Activated CD4-positive, alpha-beta T cell treated with anti-CD3 and anti-CD28 coated beads for 1 hour (primary cell): ENCODE measurements at places on chromosomes 2 and 18.

DNA sequence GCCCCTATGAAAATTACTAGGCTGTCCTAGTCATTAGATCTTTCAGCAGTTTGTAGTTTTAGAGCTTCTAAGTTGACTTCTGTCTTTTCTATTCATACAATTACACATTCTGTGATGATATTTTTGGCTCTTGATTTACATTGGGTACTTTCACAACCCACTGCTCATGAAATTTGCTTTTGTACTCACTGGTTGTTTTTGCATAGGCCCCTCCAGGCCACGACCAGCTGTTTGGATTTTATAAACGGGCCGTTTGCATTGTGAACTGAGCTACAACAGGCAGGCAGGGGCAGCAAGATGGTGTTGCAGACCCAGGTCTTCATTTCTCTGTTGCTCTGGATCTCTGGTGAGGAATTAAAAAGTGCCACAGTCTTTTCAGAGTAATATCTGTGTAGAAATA lies 193.8 kb downstream of the RPIA start:
- no peak for DNase-seq

DNA sequence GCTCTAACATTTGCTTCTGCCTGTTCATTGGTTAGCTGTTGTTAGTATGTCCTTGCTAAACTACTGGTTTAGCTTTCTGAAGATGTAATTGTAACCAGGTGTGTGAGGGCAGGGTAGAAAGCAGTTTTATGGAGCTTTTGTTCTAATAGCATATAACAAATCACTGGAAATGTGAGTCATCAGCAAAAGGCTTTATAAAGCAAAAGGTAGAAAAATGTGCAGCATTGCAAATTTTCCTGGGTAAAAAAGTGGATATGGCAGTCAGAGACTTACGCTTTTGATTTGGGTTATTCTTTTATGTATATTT lies 85.3 kb downstream of the ZNF407 start:
- DNase-seq = no peak

- DNase-seq = no peak
Measured at GRCh38 chr18:10805587-10806118, 279.8 kb downstream of the NAPG start.

DNA sequence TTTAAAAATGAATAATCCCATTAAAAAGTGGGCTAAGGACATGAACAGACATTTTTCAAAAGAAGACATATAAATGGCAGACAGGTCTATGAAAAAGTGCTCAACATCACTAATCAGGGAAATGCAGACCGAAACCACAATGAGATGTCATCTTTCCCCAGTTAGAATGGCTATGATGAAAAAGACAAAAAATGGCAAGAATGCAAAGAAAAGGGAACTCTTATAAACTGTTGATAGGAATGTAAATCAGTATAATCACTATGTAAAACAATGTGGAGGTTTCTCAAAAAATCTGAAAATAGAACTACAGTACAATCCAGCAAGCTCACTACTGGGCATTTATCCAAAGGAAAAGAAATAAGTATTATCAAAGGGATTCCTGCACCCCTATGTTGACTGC lies 169.2 kb downstream of the METTL4 start:
- DNase-seq = no peak

- no peak for DNase-seq
Measured at GRCh38 chr2:101775092-101775491, 77.6 kb downstream of the MAP4K4 start.

DNA sequence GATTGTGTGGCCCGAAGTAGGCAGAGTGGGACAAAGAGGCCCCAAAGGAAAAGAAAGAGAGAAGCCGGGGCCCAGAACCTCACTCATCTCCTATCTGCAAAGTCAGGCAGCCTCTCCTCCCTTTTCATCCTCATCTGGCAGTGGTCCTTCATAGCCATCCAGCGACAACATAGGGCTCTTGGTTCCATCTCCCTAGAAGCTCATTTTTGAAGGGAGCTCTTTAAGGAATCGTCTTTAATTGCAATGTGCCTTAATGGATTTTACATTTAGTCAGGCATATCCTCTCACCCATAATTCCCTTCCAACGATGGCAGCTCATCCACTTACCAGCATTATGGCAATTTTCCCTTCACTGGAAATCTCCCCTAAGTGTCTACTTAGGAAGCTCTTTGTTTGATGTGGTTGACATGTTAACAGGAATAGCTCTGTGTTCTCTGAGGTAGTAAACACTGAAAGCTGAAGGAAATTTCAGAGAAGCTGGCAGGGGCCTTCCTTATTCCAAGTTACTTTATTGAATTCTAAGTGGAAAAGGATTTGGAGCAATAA lies 780.6 kb downstream of the TSN start:
- DNase-seq = no peak

DNA sequence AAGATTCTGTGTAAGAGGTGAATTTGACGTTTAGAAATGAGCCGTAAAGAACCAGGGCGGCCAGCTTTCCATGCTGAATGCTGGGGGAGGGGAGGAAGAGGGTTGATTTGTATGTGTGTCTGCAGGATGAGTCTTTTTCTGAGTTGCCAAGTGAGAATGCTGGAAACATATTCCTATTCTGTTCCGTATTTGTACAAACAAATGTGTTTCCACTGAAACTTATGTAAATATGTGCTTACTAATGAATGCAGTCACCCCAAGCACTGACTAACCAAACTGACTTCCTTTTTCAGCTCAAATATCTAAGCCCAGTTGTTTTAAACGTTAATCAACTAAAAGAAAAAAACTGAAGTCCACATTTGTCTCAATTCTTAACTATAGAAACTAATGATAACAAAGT lies 74.9 kb upstream of the APCDD1 start:
- DNase-seq = no peak

DNA sequence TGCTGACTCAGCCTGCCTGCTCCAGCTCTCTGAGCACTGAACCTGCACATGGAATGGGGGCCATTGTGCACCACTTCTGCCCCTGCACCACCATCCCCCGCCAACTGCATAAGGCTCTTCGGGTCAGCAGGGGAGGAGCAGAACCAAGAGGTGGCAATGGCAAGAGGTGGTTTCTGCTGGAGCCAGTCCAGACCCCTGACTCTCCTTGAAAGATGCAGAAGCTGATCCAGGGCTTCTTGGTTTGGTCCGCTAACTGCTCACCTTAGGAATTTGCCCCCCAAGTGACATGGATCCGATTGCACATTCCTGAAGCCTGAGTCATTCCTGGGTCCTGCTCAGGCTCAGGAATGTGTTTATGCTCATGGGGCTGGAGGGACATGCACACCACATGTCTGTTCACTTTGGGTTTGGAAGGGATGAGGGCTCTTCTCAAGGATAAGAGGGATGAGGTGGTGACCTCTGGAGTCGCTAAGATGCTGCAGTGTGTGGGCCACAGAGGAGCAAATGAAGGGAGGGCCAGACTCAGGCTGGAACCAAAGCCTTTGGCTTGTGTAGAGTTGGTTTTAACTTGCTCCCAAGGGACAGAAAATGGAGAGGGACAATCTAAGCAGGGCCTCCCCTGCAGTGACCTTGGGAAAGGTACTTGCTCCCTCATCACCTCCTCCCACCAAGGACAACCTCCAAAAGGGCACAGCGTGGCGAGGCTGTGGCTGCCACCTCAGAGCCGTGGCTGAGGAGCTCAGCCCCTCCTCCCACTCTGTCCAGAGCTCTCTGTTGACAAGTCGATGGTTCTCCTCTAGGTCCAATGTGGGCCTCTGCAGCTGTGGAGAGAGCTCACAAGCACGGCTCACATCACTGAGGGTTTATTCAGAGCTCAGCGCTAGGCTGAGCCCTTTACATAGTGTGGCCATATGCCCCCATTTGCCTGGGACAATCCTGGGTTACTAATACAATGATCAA lies 66.2 kb downstream of the HS1BP3 start:
- DNase-seq = no peak

DNA sequence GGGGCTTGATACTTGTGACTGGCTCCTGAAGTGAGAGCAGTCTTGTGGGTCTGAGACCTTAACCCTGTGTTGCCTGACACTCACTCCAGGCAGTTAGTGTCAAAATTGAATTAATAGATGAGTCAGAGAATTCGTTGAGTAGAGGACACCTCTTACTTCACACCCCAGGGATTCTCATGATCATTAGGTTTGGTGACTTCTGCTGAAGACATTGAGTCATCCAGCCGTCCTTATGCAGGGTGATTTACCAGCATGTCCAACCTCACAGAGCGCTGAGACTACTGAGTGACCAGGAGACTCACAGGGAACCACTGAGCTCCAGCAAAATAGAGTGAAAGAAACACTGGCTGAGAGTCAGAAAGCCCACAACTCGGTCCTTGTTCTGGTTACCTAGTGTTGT lies 36.0 kb upstream of the EVA1A start:
- no peak for DNase-seq

GRCh38 chr2:127807678-127808353 lies 3.2 kb downstream of the WDR33 start:
- no peak for DNase-seq

DNA sequence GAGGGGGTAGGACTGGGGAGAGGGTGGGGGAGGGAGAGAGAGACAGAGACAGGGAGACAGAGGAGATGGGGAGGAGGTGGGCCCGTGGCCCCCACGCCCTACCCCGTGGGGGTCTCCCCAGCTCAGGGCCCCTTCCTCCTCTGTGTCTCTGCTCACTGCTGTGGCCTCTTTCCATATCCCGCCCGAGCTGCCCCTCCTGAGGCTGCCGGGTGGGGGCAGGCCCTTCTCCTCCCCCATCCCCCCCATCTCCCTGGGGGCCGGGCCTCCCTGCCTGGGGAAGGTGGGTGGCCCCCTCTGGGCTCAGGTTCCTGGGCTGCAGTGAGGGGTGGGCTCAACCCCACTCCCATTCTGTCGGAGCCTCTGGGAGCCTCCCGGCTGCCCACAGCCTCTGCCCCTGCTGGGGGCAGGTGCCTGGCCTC lies 332 bp upstream of the PDCD1 start:
- no peak for DNase-seq

- peak; percentile 75 for DNase-seq
Measured at GRCh38 chr18:22933206-22933965, at the start of gene RBBP8. RBBP8 (plus strand) TSS chr18:22933328; CDS start chr18:22936852, 3,524 bp downstream.

- DNase-seq = no peak
Measured at GRCh38 chr18:60295674-60296073, 76.9 kb downstream of the MC4R start.

DNA sequence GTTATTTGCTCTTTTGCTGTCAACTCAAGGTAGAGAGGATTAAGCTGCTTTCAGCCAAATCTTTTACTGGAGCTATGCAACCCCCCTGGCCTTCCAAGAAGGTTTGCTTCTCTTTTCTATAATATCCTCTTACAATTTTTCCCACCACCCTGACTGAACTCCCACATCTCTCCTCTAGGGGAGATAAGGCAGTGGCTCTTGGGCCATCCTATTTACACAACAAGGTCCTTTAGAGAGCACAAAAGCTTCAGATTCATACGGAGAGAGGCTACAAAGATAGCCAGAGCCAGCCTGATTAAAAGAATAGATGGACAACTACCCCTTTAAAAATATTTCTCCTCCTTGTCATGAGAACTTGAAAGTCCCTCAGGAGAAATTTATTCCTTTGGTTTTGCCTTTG lies 95.7 kb downstream of the TPGS2 start:
- no peak for DNase-seq

- DNase-seq = peak; percentile 83
Measured at GRCh38 chr2:197310271-197310985, at the start of gene ANKRD44. ANKRD44 (minus strand) TSS chr2:197310780; CDS start chr2:197310604, 176 bp downstream.
